Stimulated activated CD8-positive, alpha-beta memory T cell treated with anti-CD3 and anti-CD28 coated beads, Interleukin-4, amount 100 ng/mL, for 1 hour (primary cell): ENCODE measurements at places on chromosomes 16 and 17.

DNA sequence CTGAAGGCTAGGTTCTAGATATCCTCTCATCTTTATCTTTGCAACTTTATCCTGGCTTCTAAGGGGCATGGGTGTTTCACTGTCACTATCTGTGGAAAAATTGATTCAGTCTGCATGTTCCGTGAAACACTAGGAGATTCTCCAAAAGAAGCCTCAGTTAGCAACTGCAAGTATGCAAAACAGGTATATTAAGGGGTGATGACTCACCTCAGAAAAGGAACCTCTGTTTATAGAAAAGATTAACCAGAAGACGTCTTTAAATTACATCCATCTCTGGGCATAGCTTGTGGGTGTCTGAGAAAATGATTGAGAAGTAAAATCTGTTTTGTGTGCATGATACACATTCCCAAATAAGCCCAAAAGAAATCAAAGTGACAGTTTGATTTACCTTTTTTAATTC lies 353.8 kb upstream of the HSBP1 start:
- DNase-seq: no peak

- no peak for DNase-seq
Measured at GRCh38 chr16:11907160-11907970, 8.4 kb downstream of the GSPT1 start.

DNA sequence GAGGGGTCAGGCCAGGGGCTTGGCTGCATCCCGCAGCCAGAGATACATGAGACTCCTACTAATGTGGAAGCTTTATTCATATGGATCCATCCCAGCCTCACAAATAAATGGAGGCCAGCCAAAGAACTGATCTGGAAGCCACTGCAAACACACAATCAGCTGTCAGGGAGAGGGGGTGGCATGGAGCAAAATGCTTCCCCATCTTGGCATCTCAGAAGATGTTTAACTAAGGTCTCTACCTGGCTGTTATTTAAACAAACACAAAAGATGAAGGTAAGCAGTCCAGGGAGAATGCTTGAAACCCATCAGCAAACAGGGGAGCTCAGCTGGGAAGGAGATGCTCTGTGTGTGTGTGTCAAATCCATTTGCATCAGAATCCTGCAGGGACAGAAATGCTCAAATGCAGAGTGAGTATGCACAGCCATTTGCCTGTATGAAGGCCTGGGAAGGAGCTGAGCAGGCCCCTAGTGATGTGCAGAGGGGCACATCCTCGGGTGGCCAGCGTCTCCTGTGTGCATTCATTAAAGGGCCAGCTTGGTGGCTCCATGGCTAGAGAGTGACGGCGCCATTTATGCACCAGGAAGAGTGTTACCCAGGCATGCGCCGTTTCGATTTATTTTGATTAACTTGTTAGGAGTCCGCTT lies 34.2 kb upstream of the IRX3 start:
- DNase-seq: no peak

DNA sequence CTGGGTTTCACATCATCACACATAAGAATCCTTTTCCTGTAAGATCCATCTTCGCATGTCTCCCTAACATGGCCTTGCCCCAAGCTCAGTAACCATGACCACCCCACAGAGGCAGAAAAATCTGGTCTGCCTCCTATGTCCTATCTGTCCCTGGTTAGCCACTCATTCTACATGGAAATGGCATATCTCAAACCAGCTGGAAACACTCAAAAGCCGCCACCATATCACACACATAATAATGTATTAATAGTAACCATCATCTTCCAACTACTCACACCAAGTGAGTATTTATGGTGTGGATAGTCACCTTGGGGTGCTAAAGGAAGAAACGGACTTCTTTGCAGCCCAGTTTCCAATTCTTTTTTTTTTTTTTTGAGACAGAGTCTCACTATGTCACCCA lies 11.4 kb downstream of the FAM117A start:
- no peak for DNase-seq

DNA sequence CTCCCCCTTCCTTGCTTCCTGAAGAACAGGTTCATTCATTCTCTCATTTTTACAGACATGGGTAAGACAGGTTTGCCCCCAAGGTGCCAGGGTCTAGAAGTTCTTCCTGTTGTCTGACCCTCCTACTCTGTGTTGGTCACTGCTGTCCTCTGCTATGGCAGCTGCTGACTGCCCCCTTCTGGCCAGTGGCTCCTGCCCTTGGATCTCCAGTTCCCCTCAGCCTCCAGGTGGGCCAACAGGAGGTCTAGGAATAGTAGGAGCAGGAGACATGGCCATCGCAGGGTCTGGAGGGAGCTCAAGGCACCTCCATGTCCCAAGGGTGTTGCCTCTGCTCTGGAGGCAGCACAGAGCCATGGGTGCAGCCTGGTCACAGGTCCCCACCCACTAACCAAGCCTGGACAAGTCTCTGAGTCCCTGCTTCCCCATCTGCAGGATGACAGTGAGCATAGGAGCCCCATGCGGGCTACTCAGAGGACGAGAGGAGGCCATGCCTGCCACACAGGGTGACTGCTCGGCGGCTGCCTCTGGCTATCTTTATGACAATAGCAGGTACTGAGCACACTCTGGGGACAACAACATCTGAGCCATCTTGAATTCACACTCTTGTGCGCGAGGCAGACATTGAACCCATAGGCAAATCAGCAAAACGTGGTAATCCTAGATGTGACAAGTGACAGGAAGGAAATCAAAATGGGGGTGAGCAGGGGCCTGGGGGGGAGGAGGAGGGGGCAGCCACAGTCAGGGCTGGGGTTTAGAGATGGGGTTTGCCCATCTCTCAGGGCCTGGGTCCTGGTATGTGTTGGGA lies 27.0 kb upstream of the NXPH3 start:
- no peak for DNase-seq

DNA sequence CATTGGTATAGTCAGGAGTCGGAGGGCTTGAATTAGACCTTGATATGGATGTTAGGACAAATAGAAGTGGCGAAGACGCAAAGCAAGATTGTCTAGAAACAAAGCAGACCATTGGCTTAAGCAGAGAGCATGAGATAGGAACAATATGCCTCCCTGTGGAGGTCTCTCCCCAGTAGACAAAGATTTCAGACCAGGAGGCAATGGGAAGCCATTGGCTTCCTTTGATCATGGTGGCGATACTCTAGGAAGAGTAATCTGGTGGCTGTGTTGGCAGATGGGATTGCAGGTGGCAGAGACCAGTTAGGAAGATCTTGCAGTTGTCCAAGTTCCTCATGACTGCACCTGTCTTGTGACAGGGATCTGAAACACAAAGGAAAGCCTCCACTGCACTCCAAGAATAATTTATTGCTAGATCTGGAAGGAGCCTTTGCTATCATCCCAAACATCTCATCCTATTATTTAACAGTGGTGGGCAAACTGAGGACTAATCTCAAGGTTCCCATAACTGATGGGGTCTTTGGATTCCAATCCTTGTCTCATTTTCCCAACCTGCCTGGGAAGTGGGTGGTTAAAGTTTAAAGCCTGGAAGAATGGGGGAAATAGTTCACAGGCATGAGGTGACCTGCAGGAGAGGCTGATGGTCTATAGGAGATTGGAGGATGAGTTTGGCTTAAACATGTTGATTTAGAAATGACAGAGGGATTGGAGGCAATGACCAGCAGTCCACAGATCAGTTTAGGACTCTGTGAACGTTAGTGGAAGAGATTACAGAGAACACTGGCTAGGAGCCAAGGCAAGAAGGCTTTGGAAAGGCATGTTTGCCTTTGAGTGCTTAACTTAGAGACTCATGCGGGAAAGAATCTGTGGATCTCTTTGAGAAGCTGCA lies 37.0 kb downstream of the HLF start:
- DNase-seq: no peak

DNA sequence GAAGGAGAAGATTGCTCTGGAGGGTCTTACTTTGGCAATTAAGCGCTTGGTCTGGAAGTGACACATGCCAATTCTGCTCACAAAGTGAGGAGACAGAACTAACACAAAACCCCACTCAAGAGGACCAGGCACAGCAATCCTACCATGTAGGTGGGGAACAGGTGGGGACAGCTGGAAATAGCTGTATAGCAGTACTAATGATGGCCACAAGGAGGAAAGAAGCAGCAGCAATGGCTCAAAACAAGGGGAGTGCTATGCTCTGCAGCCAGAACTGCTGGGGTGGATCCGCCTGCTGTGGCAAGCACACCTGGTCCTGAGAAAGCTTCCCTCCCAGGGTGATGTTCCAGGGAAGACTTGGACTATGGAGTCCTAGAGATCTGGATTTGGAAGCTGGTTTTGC lies 17.0 kb upstream of the TMEM132E start:
- DNase-seq: no peak

GRCh38 chr17:28901866-28902818 lies 737 bp downstream of the DHRS13 start:
- DNase-seq: no peak

DNA sequence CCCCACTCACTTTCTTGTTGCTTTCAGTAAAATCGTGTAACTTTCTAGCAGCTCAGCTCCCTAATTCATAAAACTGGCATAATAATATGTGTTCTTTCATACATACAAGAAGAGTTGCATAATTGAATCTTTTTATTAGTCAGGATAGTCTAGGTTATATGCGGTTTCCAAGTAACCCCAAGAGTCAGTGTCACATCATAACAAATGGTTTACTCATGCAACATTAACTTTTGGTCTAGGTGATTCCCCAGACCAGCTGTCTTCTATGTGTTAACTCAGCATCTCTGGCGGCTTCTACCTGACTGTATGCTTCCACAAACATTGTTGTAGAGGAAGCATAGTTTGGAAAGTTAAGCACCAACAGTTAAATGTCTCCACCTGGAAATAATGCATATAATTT lies 1000.4 kb downstream of the CDH11 start:
- DNase-seq: no peak

DNA sequence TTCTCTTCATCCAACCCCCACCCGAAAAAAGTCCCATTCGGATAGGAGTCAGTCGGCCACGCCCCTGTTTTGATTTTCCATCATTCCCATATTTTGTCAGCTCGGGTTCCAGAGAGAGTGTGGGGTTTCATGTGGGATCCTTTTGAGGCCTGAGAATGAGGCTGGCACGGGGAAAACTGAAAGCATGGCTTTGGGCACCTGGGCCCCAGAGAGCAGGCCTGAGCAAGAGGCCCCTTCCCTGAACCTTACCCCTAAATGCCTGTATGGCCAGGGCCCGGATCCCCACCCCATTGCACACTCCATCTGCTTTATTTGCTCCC lies 4.6 kb upstream of the HOXB4 start:
- no peak for DNase-seq

- no peak for DNase-seq
Measured at GRCh38 chr16:63230421-63231040, 1194.3 kb upstream of the CDH8 start.

GRCh38 chr16:74304164-74304834 lies 7.7 kb downstream of the PSMD7 start:
- no peak for DNase-seq

- DNase-seq: no peak
Measured at GRCh38 chr17:2929881-2930533, 133.4 kb downstream of the OR1D5 start.

DNA sequence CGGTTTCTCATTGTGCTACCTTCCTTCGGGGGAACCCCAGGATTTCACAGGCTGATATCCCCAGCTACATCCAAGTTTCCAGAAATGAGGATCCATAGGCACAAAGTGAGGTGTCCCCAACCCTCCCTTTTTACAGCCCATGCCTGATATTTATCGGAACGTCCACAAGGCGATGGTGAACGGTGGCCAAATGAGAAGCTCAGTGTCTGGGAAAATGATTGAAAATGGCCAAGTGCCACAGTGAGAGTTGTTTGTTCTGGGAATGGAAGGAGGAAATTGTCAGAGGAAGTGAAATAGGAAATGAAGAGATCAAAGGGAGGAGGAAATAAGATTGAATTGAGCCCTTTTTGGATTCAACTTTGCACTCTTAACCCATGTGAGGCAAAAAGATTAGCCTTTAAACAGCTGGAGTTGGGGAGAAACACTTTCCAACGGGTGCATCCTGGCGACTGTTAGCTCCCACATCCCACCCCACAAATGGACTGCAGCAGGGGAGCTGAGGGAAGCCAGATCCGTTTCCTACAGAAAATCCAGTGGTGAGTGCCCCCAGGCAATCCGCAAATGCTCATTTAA lies 294.4 kb upstream of the IRX5 start:
- no peak for DNase-seq

DNA sequence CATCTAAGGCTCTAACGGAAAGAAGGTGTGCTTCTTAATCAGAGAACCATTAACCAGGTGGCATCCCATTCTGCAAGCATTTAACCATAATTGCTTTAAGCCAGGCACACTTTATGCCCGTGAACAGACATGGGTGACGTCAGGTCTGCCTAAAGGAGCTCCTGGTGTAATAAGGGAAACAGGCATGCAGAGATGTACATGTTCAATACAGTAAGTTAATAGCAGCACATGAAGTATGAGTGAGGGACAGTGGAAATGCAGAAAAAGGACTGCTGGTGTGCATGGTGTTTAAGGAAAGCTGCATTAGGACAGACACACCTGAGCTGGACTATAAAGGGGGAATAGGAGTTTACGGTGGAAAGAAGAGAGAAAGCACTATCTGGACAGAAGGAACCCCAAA lies 18.6 kb downstream of the DYNLRB2 start:
- DNase-seq: no peak

DNA sequence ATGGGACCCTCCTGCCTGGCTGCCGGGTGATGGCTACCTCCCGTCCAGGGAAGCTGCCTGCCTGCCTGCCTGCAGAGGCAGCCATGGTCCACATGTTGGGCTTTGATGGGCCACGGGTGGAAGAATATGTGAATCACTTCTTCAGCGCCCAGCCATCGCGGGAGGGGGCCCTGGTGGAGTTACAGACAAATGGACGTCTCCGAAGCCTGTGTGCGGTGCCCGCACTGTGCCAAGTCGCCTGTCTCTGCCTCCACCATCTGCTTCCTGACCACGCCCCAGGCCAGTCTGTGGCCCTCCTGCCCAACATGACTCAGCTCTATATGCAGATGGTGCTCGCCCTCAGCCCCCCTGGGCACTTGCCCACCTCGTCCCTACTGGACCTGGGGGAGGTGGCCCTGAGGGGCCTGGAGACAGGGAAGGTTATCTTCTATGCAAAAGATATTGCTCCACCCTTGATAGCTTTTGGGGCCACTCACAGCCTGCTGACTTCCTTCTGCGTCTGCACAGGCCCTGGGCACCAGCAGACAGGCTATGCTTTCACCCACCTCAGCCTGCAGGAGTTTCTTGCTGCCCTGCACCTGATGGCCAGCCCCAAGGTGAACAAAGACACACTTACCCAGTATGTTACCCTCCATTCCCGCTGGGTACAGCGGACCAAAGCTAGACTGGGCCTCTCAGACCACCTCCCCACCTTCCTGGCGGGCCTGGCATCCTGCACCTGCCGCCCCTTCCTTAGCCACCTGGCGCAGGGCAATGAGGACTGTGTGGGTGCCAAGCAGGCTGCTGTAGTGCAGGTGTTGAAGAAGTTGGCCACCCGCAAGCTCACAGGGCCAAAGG lies 36.8 kb downstream of the NLRC5 start:
- no peak for DNase-seq

DNA sequence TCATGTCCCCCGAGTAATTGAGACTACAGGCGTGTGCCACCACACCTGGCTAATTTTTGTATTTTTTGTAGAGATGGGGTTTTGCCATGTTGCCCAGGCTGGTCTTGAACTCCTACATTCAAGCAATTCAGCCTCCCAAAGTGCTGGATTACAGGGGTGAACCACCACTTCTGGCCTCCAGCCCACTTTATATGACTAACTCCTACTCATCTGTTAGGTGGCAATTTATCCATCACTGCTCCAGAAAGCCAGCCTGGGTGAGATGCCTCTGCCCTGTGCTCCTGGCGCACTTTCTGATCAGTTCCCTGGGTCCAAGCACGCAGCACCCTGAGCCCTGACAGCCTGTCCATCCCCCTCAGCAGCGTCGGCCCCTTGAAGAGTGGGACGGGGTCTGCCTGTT lies 29.4 kb downstream of the ADAM11 start:
- no peak for DNase-seq
